ENCODE measurements at places on chromosomes 2 and 18.

DNA sequence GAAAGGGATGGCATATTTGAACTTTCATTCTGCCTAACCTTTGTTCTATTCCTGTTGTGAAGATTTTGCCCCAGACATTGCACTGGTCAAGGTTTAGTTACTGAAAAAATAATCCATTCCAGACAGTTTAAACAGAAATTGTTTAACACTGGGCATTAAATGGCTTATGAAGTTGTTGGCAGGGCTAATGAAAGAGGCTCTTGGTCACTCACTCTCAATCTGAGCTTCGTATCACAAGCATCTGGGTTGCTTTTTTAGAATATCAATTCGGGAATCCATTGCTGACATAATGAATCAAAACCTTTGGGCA, 8.0 kb upstream of the ACYP2 start:
- no peak for DNase-seq

- no peak for DNase-seq
Observed at GRCh38 chr2:149389506-149390167, 59.2 kb downstream of the LYPD6 start.

DNA sequence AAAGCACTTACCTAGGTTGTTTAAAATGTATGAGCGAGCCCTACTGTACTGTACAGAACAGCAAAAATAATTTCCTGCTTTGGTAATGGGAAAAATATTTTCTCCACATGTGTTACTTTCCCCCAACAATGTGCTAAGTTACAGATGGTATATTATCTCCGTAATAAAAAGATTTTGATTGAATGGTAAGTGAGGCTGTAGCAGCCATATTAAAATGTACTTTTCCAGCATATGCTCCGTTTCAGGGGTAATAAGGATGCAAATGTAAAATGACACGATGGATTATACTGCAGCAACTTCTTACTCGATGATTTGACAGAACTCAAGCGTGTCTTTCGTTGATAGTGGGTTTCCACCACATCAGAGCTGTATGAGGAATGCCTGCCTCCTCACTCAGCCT, 50.5 kb downstream of the OSBPL6 start:
- no peak for DNase-seq

- no peak for DNase-seq
Observed at GRCh38 chr18:57630754-57631595, 9.3 kb upstream of the NARS1 start.

GRCh38 chr18:59022167-59022945, 117.3 kb upstream of the SEC11C start:
- no peak for DNase-seq

- DNase-seq, result no peak
Observed at GRCh38 chr2:10410001-10410822, 37.9 kb downstream of the ODC1 start.

DNA sequence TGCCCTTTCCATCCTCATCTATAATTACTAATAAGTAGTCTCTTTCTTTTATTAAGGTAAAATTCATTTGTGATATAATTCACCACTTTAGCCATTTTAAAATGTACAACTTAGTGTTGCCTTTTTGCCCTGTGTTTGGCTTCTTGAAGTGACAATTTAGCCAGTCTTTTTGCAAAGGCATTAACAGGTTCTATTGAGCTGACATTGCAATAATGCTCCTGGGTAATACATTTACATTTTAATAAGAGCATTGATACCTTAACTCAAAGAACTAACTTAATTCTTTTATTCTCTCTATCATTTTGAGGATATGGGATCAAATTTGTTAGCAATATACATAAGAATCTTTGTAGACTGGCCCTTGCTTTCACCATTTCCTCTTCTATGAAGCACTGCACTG, 242.3 kb downstream of the LRRTM1 start:
- no peak for DNase-seq

- DNase-seq, result no peak
Observed at GRCh38 chr18:55111271-55111670, 152.0 kb upstream of the CCDC68 start.

GRCh38 chr2:31735716-31736115, 155.0 kb upstream of the SRD5A2 start:
- DNase-seq, result no peak

- no peak for DNase-seq
Observed at GRCh38 chr2:235268535-235268934, 225.3 kb upstream of the AGAP1 start.

DNA sequence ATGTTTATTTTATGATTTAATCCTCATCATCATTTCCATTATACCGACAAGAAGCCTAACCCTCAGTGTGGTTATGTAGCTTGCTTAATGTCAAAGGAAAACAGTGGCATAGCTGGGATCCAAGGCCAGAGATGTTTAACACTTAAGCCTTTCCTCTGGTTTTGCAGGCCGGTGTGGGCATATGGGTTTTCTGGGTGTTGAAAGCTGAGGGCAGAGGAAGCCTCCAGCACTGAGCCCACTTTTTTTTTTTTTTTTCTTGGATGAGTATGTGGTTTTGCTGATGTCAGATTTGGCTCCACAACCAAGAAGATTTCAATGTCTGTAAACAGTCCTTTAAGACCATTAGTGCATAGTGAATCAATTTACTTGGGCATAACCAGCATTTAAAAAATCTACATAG, 41.3 kb downstream of the LHCGR start:
- DNase-seq, result no peak

DNA sequence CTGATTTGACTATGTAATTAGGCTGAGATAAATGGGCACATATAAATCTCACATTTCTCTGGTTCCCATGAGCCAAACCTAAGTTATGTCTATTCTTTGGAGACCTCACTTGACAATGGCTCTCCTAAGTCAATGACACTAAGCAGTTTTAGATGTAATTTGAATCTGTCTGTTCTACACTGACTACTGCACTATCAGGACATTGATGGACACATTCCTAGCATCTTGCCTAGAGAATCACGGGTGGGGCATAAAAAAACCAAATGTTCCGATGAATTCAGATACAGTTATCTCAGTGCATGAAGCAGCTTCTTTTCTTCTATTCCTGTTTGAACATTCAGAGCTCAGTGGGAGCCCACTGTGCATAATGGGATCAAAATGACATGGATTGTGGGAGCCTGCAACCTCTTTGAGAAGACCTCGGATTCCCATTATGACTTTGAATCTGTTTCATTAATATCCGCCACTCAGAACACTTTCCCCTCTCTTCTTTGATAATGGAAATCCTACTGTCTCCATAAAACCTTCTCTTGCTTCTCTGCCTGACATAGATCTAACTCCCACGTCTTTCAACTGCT, 110.8 kb downstream of the FSHR start:
- no peak for DNase-seq

DNA sequence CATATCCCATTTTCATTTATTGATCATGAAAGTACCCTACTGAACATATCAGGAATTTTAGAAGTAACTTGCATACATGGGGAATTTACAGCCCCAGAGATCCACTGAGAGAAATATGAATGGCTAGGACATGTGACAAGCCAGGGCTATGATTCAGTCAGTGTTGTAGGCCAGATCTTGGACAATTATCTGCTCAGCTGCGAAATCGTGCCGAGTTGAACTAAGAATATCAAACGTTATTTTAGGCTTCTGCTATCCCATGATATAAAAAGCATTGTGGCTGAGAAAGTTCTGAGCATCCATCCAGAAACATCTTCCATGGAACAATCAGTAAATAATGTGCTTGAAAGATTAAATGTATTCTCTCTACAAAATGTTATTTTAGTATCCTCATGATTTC, 85.7 kb upstream of the UNC80 start:
- no peak for DNase-seq

GRCh38 chr2:24918326-24919036, 1.6 kb downstream of the ADCY3 start:
- no peak for DNase-seq

Data from stimulated activated CD4-positive, alpha-beta T cell treated with anti-CD3 and anti-CD28 coated beads, Interleukin-2, amount 100 ng/mL, for 4 hours (primary cell).